CD4-positive, alpha-beta T cell treated with Interleukin-2 at 100 ng/mL for 4 hours (primary cell): ENCODE measurements at places on chromosomes 16 and 17.

- no peak for DNase-seq
Observed at GRCh38 chr16:49970797-49971431, 54.1 kb upstream of the CNEP1R1 start.

- no peak for DNase-seq
Observed at GRCh38 chr16:28879261-28879840, 1.1 kb downstream of the ATP2A1 start.

DNA sequence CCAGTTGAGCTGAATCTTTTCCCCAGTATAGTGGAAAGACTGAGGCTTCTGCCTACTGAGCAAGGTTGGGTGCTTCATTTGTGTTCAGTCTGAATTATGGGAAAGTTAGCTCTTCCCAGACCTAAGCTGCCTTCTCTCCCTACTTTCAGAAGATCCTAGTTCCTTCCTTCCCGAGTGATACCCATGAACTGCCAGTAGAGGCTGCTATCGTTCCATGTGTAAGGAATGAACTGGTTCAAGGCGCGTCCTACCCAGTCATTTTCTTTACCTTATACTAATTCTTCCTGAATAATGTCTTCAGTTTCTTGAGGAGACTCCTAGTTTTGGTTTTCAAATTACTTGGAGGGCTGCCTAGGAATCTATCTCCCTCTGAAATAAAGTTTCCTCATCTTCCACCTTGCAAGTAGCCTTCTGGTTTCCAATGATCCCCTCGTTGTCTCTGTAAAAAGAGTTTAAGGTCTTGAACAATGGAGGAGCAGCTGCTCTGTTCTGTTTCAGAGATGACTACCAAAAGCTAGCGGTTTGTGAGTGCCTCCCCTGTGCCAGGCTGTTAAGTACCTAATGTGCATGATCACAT lies 934 bp upstream of the AOC2 start:
- peak; percentile 22 for DNase-seq

GRCh38 chr16:67667817-67668494 lies 1.3 kb downstream of the C16orf86 start:
- DNase-seq: peak; percentile 83

- no peak for DNase-seq
Observed at GRCh38 chr16:72481419-72481818, 309.5 kb upstream of the PMFBP1 start.

DNA sequence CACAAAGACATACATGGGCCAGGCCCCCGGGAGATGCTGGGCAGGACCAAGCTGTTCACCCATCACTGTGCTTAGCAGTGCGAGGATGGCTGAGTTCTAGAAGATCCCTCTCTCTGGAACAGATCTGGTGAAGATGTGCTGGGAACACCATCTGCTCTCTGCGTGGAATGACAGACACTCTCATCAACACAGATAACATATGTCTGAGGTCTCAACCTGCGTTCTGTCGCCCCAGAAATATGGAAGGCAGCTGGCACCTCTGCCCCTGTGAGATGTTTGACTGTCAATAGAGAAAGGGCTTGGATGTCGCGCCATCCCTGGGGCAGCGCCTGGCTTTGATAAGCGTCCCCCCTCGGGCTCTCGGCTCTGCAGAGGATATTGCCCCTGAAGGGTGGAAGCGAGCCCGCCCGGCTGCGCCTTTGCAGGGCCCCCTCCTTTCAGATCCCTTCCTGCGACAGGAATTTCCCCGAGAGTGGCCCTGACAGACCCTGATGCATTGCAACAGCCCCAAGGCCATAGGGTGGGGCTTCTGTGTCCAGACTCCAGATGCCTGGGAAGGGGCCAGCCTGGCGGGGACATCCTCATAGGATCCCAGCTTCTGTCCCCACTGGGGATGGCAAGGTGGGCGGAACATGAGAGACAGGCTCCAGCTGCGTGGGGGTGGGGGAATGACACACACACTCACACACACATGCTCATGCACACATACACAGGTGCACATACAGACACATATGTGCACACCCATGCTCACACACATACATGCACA lies 86.9 kb upstream of the ZNF469 start:
- DNase-seq: no peak

DNA sequence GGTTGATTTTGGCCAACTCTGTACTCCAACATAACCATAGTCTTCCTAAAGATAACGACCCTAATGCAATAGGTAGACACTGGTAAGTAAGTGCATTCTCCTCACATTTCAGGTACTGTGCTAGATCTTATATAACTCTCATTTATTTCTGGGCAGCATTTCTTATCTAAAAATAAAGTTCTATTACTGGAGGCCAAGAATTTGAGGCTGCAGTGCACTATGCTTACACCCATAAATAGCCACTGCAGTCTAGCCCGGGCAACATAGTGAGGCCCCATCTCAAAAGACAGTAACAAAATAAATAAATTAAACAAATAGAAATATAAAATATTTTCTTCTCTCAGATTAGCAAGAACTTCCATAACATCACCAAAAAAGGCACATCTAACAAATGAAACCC lies 12.7 kb downstream of the CLEC3A start:
- no peak for DNase-seq

- DNase-seq: no peak
Observed at GRCh38 chr16:70588565-70588964, 57.8 kb upstream of the IL34 start.

DNA sequence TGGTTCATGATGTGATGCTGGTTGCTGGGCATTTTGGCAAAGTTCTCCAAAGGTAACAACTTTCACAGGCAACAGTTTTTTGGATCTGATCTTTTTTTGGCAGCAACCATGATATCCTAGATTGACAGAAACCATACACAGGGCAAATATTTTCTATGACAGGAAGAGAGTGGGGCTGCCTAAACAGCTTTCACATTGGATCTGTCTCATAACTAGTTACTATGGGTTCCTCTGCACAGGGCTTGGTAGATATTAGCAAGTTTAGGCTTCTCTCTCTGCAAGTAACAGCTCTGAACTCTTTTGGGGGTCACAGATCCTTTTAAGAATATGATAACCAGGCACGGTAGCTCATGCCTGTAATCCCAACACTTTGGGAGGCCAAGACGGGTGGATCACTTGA lies 28.6 kb downstream of the COG4 start:
- DNase-seq: no peak

- no peak for DNase-seq
Observed at GRCh38 chr16:65124212-65124548, 2.3 kb upstream of the CDH11 start.

DNA sequence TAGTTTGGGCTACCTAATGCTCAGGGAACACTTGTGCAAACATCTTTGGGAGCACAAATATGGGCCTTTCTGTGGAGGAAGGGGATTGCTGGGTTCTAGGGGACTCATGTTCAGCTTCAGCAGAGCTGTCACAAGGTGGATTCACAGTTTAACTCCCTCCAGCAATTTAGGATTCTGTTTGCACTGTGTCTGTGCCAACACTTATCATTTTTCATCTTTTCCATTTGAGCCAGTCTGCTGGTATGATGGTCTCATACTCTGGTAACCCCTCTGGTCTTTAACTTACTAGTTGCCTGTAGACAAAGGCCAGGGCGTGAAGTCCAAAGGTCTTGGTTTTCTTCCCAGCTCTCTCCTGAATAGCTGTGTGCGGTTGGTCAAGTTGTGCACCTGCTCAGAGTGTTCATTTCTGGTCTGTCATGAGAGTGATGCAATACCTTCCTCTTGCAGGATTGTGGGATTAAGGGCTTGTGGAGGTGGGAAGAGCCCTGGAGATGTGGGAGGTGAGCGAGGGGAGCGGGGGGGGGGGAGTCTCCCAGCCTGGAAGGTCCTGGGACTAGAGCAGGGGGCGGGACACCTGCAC lies 152.6 kb downstream of the CMIP start:
- no peak for DNase-seq

GRCh38 chr17:63082273-63082861 lies 116.3 kb downstream of the TANC2 start:
- no peak for DNase-seq

DNA sequence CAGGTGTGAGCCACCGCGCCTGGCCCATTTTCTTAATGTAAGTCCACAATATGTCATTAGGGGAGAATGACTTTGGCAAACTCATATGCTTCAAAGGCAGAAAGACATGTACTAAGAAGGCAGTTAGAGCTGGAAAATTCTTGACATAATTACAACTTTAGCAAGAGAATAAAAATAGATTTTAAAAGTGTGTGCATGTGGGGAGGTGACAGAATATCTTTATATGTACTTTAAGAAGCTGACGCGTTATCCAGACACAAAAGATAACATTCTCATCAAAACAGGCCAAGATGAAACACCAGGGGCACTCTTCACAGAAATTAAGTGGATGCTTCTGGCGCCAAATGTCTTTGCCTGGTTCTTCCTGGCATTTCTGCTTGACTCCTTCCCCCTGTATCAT lies 28.2 kb downstream of the GJC1 start:
- DNase-seq: no peak

DNA sequence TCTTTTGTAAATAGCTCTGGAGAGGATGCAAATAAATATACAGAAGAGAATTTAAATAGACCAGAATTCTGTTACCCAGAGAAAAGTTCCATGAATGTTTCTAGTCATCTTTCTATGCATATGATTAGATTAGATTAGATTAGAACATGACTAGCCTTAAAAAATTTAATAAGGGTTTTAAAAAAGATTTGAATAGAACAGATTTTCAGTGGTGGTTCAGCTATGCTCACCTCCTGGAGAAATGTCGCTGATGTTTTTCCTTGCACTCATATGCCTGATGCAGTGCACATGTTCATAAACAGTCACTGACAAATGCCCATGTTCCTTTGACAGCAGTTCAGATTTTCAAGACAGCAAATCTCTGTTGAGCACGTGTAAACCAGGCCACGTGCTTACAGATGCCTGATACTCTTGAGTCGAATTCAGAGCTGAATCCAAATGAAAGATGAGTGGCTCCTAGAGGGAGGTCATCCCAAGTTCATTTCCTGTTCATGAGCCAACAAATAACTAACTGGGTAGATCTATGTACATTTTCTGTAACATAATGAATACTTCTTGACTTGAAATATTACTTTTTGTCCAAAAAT lies 19.9 kb upstream of the RAB11FIP4 start:
- no peak for DNase-seq

GRCh38 chr17:14299280-14300141 lies 1.4 kb upstream of the HS3ST3B1 start:
- no peak for DNase-seq

DNA sequence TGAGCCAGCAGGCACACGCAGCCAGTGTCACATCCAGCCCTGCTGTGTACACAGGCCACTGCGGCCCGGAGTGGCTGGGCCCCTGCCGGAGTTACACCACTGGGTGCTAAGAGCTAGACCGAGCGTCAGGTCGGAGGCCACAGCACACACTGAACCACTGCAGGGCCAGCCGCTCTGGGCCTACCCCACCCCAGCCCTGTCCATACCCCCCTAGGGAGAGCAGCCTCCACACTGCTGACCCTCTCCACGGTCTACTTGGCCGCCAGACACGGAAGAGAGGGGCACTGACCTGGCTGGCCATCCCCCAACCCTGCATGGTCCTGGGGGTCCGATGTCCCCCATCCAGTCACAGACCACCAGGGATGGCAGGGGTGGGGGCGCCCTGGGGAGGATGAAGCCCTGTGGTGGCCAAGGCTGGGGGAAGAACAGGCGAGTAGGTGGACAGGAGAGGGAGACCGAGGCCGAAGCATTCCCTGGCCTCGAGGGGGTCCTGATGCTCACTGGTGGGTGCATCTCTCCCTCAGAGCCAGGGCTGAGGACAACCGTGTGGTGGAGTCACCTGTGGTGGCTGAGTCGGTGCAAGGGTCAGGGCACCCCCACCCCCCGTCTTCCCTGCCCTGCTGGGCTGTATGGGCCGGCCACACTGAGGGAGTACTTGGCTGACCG lies 34.9 kb upstream of the ZC3H18 start:
- no peak for DNase-seq

- DNase-seq: no peak
Observed at GRCh38 chr17:3659541-3660111, 8.8 kb downstream of the TAX1BP3 start.

DNA sequence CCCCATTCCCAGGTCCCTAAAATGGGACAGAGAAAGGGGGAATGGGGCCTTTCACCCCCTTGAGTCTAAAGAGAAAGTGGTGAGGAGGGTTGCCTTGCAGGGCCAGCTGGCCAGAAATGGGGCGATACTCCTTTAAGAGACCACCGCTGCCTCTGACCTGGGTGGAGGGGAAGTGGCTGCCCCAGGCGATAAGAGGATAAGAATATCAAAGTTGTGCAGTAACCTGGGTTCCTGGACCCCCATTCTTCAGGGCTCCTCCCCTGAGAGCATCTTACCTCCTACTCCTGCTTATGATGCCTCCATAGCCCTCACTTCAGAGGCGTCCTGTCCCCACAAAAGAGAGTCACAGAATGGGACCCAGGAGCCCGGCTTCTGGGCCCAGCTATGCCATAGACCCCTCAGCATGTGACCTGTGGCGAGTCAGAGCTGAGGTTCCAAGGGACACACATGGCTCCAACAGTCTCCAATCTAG lies 5.2 kb upstream of the TSPOAP1 start:
- peak; percentile 27 for DNase-seq

GRCh38 chr16:15950161-15950854 lies 892 bp downstream of the ABCC1 start:
- DNase-seq: peak; percentile 48

GRCh38 chr16:29992344-29992967 lies 3.0 kb downstream of the HIRIP3 start:
- no peak for DNase-seq

- no peak for DNase-seq
Observed at GRCh38 chr17:73759734-73760438, 115.6 kb upstream of the SDK2 start.

DNA sequence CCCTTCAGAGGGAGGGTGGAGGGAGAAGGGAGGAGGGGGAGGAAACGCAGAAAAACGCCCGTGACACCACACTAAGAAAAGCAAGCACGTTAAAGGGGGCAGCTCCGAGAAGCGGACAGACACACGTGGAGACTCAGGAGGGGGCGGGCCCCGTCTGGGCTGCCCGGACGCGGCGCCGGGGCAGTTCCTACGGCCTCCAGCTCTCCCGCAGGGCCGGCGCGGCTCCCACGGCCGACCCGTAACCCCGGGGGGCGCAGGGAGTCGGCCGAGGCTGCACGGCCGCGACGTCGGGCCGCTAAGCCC lies 362 bp downstream of the KLHDC4 start:
- DNase-seq: peak; percentile 79

DNA sequence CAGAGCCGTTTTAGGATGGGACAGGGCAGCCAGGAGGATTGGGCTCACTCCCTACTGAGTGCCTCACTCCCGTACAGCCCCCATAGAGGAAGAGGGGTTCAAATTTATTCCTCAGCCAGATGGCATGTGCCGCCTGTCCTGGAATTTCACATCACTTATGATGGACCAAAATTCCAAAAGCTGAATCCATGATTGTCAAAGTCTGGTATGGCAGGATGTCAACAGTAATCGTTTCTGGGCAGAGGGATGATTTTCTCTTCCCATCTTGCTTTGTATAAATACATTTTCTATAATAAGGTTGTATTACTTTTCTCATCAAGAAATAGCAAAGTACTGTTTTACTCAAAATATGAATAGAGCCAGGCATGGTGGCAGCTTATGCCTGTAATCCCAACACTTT lies 38.7 kb upstream of the STH start:
- no peak for DNase-seq

GRCh38 chr16:23948949-23949411 lies 113.2 kb downstream of the PRKCB start:
- DNase-seq: peak; percentile 84
